ENCODE measurements at places on chromosomes 5 and 9.

GRCh38 chr9:24011009-24011717 lies 185.1 kb upstream of the ELAVL2 start:
- DNase-seq: no peak

DNA sequence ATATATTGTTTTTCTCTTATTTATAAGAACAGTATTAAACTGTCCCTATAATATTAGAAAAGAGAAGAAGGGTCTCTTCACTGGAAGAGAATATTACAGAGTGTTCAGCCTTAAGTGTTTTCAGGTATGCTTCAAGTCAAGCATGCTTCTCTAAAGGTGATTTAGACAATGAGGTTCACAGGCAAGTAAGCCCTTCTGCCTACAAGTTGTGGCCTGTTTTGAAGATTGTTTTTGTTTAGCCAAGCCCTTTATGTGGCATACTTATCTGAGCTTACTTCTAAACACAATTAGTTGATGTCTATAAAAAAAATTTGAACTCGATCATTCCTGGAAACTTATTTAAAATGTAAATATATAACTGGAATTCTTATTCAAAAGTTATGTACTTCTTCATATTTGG lies 343.8 kb upstream of the CDH18 start:
- no peak for DNase-seq

GRCh38 chr9:134802216-134802795 lies 78.3 kb upstream of the FCN2 start:
- DNase-seq: peak; percentile 87

GRCh38 chr5:83097689-83098231 lies 20.4 kb downstream of the XRCC4 start:
- DNase-seq: no peak

GRCh38 chr5:80125022-80125961 lies 90.1 kb downstream of the THBS4 start:
- no peak for DNase-seq

DNA sequence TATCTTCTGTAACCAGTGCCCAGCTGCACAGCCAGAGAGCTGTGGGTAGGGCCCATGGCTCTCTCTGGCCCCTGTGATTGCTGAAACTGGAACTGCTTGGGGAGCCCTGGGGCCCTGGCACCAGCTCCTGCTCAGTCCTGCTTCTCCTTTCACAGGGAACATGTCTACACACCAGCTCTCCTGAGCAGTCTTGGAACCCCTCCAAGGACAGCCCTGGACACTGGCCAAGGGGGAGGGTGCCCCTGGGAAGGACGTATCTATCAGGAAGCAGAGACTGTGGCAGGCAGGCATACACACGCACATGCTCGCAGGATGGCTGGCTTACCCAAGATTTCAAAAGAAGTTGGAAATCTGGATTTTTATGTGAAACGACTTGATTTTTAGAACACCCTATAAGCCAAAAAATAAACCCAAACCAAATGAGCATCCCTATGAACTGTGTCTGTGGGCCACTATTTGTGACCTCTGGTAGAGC lies 8.8 kb upstream of the TRAF1 start:
- peak; percentile 99 for DNase-seq

- DNase-seq: no peak
These were observed 252.7 kb downstream of the AP3B1 start for GRCh38 chr5:78041805-78042204.

DNA sequence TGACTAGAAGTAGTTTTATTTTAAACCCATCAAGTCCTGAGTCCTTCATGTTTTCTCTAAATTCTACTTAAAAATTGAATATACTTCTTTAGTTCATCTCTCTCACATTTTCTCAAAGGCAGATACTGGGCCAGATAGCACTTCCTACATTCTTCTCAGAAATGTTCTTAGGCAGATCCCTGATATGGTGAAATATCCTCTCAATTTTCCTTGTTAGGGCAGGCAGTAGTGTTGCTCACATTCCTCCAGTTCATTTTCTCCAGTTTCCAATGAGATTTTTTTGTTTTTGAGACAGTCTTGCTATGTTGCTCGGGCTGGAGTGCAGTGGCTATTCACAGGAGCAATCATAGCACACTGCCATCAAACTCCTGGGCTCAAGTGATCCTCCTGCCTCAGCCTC lies 5.7 kb downstream of the GCNT1 start:
- DNase-seq: no peak

DNA sequence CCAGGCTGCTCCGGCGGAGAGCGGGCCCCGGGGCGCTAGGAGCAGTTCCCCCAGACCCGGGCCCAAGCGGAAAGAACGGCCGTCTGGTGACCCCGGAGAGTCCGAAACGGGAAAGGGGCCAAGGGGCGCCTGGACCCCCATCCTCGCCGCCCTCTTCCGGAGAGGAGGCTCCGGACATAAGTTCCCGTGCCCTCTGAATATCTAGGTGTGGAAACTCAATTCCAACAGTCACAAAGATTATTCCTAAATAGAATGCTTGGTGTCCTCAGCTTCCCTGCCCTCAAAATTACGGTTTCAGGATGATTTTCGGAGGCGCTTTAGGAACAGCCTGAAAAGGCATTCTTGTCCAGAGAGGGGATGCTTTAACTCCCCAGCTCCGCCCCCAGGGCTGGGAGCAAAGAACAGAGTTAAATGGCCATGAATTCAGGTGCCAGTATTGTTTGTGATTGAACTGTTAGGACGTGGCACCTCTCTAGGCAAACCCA lies 681 bp upstream of the LHFPL2 start:
- peak; percentile 31 for DNase-seq

DNA sequence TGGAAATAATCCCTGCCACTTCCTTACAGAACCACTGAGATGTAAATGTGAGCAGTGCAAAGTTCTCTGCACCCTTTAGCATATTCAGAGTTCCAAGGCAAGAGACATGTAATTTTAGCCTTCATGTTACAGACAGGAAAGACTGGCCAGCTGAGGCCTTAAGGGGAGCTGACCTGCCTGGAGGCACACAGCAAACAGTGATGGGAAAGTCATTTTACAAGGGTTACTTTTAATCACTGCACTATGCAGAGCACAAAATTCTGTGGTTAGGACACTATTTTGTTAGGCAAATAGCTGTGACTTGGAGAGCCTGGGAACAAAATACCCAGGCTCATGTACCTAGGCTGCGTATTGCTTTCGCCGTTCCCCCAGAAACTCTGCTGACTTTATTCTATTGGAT lies 30.2 kb upstream of the TNIP1 start:
- no peak for DNase-seq

- DNase-seq: no peak
These were observed 1083.0 kb downstream of the CDH9 start for GRCh38 chr5:25955337-25955736.

DNA sequence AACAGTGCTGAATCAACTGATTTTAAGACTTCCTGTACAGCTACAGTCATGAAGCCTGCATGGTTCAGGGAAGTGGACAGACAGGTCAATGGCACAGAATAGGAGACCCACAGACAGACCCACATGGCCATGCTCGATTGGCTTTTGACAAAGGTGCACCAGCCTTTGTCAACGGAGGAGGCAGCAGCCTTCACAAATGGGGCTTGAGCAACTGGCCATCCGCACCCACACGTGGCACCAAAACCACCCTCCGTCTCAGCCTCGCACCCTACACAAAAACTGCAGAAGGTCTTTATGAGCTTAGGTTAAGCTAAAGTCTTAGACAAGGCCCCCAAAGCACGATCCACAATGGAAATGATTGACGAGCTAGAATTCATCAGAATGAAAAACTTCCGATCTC lies 59.5 kb upstream of the UBAC1 start:
- no peak for DNase-seq

- DNase-seq: no peak
These were observed 494.9 kb downstream of the PRR16 start for GRCh38 chr5:120958877-120959485.

DNA sequence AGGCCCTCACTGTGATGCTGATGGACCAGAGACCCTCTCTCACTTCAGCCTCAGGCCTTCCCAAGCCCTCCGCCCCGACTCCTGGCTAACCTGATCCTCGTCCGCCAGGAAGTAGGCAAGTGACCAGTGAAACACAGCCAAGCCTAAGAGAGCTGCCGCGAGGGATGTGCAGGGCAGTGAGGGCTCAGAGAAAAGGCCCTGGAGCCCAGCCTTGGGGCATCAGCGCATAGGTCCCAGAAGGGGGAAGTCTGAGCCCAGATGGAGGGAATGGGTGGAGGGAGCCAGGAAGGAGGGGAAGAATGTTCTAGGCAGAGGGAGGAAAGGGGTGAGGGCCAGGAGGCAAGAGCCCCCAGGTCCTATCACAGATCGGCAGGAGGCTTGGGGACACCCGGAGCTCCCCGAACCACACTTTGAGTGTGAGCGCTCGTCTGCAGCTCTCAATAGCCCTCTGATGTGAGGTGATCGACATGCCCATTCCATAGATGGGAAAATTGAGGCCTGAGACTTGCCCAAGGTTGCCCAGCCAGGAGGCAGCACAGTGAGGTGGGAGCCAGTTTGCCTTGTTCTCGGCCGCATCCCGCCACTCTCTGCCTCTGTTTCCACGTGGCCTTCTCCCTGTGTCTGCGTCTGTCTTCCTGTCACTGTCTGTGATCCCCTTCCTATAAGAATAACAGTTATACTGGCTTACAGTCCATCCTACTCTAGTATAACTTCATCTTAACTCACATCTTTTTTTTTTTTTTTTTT lies 20.2 kb downstream of the PLPP7 start:
- DNase-seq: no peak

- peak; percentile 46 for DNase-seq
These were observed 35.6 kb upstream of the ANXA1 start for GRCh38 chr9:73116031-73116430.

DNA sequence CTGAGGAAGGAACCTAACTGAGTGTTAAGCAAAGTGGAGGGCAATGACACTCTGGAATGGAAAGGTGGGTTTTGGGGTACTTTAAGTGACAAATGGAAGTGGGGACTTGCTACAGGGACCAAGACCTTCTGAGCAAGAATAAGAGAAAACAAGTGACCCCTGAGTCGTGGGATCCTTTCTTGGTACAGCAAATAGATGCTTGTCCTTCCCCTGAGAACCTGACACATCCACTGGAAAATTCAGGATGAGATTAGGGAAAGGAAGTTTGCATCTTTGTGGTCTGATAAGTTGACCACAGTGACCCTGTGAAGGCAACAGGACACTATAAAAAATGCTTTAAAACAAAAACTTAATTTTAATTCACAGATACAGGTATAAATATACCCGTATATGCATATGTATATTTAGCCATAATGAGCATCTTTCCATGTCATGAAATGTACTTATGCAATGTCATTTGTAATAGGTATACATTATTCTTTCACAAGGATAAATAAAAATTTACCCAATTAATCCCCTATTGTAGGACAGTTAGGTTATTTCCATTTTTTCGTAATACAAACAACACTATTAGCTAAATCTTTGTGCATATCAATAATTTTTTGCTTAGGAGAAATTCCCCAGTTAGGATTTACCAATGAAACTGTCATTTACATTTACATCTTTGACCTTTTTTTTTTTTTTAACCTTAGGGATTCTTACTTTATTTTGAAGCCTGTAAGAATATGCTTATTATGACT lies 2.0 kb upstream of the IRF1 start:
- DNase-seq: no peak

DNA sequence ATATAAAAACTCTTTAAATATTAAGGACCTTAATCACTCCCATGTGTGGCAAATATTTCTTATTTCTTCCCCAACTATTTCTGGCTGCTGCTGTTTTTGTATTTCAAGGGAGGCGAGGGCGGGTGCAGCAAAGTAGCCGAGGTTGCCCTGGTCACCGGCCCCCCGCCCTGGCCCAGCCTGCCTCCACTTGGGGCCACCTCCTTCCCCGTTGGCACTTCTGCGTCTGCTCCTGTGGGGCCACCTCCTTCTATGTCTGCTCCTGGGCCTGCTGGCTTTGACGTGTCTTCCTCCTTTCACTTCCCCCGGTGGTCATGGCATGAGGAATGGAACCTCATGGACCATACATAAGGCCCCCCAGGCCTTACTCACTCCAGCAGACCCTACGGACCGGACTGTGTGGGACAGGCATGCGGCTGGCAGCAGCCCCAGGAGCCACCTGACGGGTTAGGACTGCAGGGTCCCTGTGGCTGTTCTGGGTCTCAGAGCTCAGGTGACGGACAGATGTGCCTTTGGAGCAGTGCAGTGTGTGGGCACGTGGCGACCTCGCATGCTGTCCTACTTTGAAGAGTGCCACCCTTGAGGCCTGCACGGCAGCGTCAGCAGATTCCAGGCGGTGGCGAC lies 5.8 kb upstream of the ENTPD8 start:
- no peak for DNase-seq

- no peak for DNase-seq
These were observed 21.8 kb downstream of the SLIT3 start for GRCh38 chr5:169279125-169279524.

GRCh38 chr9:37719526-37719925 lies 34.1 kb upstream of the TRMT10B start:
- no peak for DNase-seq

DNA sequence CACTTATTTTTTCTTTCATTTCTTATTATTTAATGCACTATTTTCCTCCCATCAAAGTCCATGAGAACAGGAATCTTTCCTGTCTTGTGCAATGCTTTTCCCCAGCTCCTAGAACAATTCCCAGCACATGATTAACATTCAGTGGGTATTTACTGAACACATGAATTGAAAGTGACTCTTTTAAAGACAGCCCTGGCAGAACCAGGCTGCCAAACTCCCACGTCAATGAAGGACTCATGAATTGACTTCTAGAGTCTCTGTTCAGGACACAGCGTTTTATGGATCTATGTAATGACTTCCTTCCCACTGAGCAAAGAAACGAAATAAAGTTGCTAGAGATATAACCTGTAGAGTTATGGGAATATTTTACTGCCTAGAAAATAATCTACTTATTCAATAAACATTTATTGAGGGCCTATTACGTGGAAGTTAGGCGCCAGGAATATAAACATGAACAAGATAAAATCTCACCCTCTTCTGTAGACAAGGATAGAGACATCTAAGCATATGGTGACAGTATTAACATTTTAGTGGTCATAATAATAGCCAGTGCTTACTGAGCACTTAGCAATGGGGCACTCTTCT lies 485.9 kb upstream of the KLF4 start:
- DNase-seq: no peak

DNA sequence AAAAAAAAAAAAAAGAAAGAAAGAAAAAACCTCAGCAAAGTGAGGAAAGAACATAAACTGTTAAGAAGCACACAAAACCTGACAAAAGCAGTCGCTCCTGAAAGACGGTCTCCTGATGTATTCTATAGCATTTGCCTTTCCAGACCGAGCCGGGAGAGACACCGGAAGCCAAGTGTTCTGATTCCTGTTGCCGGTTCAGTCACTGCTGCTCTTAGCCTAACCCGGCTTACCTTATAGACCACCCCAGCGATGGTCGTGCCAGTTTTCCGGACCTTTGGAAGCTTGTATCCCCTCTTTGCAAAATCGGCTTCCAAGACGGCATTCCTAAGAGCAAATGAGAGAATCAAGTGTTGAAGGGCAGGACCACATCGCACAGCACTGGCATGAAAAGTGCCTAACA lies 630 bp downstream of the PSMB7 start:
- DNase-seq: no peak

GRCh38 chr5:109917966-109918365 lies 228.2 kb downstream of the MAN2A1 start:
- DNase-seq: no peak

GRCh38 chr9:114511978-114512874 lies 7.0 kb upstream of the WHRN start:
- no peak for DNase-seq

- no peak for DNase-seq
These were observed 34.0 kb upstream of the FGF1 start for GRCh38 chr5:142719836-142720370.

GRCh38 chr9:137235424-137236237 lies 4.9 kb downstream of the SLC34A3 start:
- no peak for DNase-seq

Measured in RWPE1 (cell line).